RPMI7951 (cell line): ENCODE measurements at places on chromosomes 2 and 18. TPM values are rescaled to one million over a fixed set of nuclear protein-coding genes. Genes with fewer than 3 reads are reported as not detected.

COLEC11 gene
- 0.48 TPM in 1 of 2 replicates, not detected in the other for total RNA-seq

CRIM1 gene
- 35.1 and 44.2 TPM in 2 replicates for total RNA-seq

CPO gene
- total RNA-seq, result not detected in 2 replicates

CRYGD gene
- total RNA-seq, result not detected in 2 replicates

CCDC150 gene
- total RNA-seq, result 11.7 and 13.6 TPM in 2 replicates

TIMM21 gene
- 42.0 and 54.4 TPM in 2 replicates for total RNA-seq

STPG4 gene
- not detected in 2 replicates for total RNA-seq

CNDP1 gene
- total RNA-seq, result not detected in 2 replicates

SERPINB11 gene
- not detected in 2 replicates for total RNA-seq

ACMSD gene
- not detected in 2 replicates for total RNA-seq

C2orf80 gene
- total RNA-seq, result not detected in 2 replicates

SLC19A3 gene
- not detected in 2 replicates for total RNA-seq

RPL31 gene
- total RNA-seq, result 1,686 and 1,803 TPM in 2 replicates

MBD1 gene
- 36.3 and 44.3 TPM in 2 replicates for total RNA-seq

MYOM1 gene
- 0.10 TPM in 1 of 2 replicates, not detected in the other for total RNA-seq

TUBA4B gene
- not detected in 2 replicates for total RNA-seq

TTC32 gene
- 13.0 and 18.0 TPM in 2 replicates for total RNA-seq

UGT1A8 gene
- not detected in 2 replicates for total RNA-seq

PTH2R gene
- not detected in 2 replicates for total RNA-seq

IL36B gene
- not detected in 2 replicates for total RNA-seq

TMEM178A gene
- 0.10 TPM in 1 of 2 replicates, not detected in the other for total RNA-seq

C2orf92 gene
- total RNA-seq, result 3.3 and 4.9 TPM in 2 replicates

SRD5A2 gene
- not detected in 2 replicates for total RNA-seq

OBSL1 gene
- total RNA-seq, result 41.5 and 42.8 TPM in 2 replicates

CCDC85A gene
- total RNA-seq, result not detected in 2 replicates

DOK6 gene
- not detected in 2 replicates for total RNA-seq

LCT gene
- not detected in 2 replicates for total RNA-seq

PLGLB2 gene
- 0.60 and 1.2 TPM in 2 replicates for total RNA-seq

TET3 gene
- 3.4 and 3.6 TPM in 2 replicates for total RNA-seq

LYG1 gene
- 0.49 and 2.4 TPM in 2 replicates for total RNA-seq

ERICH2 gene
- 0.29 TPM in 1 of 2 replicates, not detected in the other for total RNA-seq

HS6ST1 gene
- total RNA-seq, result 2.9 and 4.6 TPM in 2 replicates

ALKAL2 gene
- not detected in 2 replicates for total RNA-seq

FOSL2 gene
- 44.5 and 44.8 TPM in 2 replicates for total RNA-seq

INHA gene
- total RNA-seq, result 0.10 and 0.12 TPM in 2 replicates

D2HGDH gene
- total RNA-seq, result 5.6 and 15.4 TPM in 2 replicates

MYO5B gene
- under 0.01 and 0.36 TPM in 2 replicates for total RNA-seq

HSBP1L1 gene
- total RNA-seq, result 1.6 and 5.0 TPM in 2 replicates

NMUR1 gene
- total RNA-seq, result not detected in 2 replicates

GREB1L gene
- total RNA-seq, result 0.24 TPM in 1 of 2 replicates, not detected in the other

FTCDNL1 gene
- total RNA-seq, result 3.0 and 3.1 TPM in 2 replicates

IL1R1 gene
- 19.7 and 27.2 TPM in 2 replicates for total RNA-seq

LCLAT1 gene
- 17.5 and 20.3 TPM in 2 replicates for total RNA-seq

NAPG gene
- total RNA-seq, result 31.6 and 38.3 TPM in 2 replicates

CPSF3 gene
- 94.9 and 105 TPM in 2 replicates for total RNA-seq

WDPCP gene
- 6.1 and 11.8 TPM in 2 replicates for total RNA-seq
